Mammary epithelial cell (primary cell): ENCODE measurements at places on chromosomes 1 and 21. TPM values are rescaled to one million over a fixed set of nuclear protein-coding genes. Genes with fewer than 3 reads are reported as not detected.

The SAMSN1 gene
- polyA plus RNA-seq, result not detected

The C1orf56 gene
- 0.66 TPM for polyA plus RNA-seq

The REN gene
- 0.09 TPM for polyA plus RNA-seq

The SHISA4 gene
- polyA plus RNA-seq, result 14.3 TPM

The CLEC20A gene
- polyA plus RNA-seq, result not detected

The TMEM61 gene
- 0.78 TPM for polyA plus RNA-seq

The EFNA3 gene
- polyA plus RNA-seq, result 3.7 TPM

The SYT2 gene
- polyA plus RNA-seq, result 0.01 TPM

The TMEM167B gene
- polyA plus RNA-seq, result 6.8 TPM

The LMX1A gene
- not detected for polyA plus RNA-seq

The NEK2 gene
- 14.3 TPM for polyA plus RNA-seq

The KCNE2 gene
- not detected for polyA plus RNA-seq
